Heart left ventricle (tissue), 16 donors: ENCODE measurements at places on chromosomes 4 and X. TPM values are rescaled to one million over a fixed set of nuclear protein-coding genes. Genes with fewer than 3 reads are reported as not detected.

Gene MTMR8
- 0.19 TPM for total RNA-seq

Gene KLHL13
- 12.1 TPM for total RNA-seq

GRCh38 chrX:69361311-69361845 is 142.7 kb upstream of the NALF2 start:
- no peak overlapping the region for H3K27ac ChIP-seq
- no peaks in the 10 kb centered on the region for H3K4me1 ChIP-seq
- no peak overlapping the region for H3K4me3 ChIP-seq
- no peaks in the 10 kb centered on the region for H3K36me3 ChIP-seq
- DNase-seq, result no peak

GRCh38 chrX:29746326-29746725 is 469.0 kb upstream of the MAGEB2 start:
- no peak overlapping the region for H3K27ac ChIP-seq
- H3K27me3 ChIP-seq, result no peaks in the 10 kb centered on the region
- no peaks in the 10 kb centered on the region for H3K4me1 ChIP-seq
- no peak overlapping the region for H3K4me3 ChIP-seq

GRCh38 chr4:125952631-125953030 is 637.9 kb downstream of the FAT4 start:
- H3K4me1 ChIP-seq, result no peaks in the 10 kb centered on the region
- DNase-seq, result no peak
- no peak overlapping the region for H3K4me3 ChIP-seq
- no peaks in the 10 kb centered on the region for H3K36me3 ChIP-seq

Gene ACSL4
- total RNA-seq, result 66.4 TPM

GRCh38 chr4:48762408-48762807 is 17.7 kb downstream of the FRYL start:
- no peaks in the 10 kb centered on the region for H3K36me3 ChIP-seq
- H3K4me3 ChIP-seq, result no peak overlapping the region
- H3K27me3 ChIP-seq, result no peaks in the 10 kb centered on the region
- H3K27ac ChIP-seq, result no peak overlapping the region
- H3K4me1 ChIP-seq, result peaks cover 6% of the 10 kb centered on the region
- no peak for DNase-seq

GRCh38 chr4:11843927-11844326 is 415.2 kb upstream of the HS3ST1 start:
- H3K36me3 ChIP-seq, result no peaks in the 10 kb centered on the region
- no peak overlapping the region for H3K4me3 ChIP-seq
- DNase-seq, result no peak
- H3K27ac ChIP-seq, result no peak overlapping the region
- H3K4me1 ChIP-seq, result no peaks in the 10 kb centered on the region

GRCh38 chrX:119067023-119067739 is 5.6 kb upstream of the CT47C1 start:
- peak; percentile 36 for DNase-seq
- no peak overlapping the region for H3K27ac ChIP-seq
- H3K4me1 ChIP-seq, result no peaks in the 10 kb centered on the region

GRCh38 chr4:804804-805203 is 21.1 kb downstream of the CPLX1 start:
- no peak overlapping the region for H3K27ac ChIP-seq
- no peak overlapping the region for H3K4me3 ChIP-seq
- H3K36me3 ChIP-seq, result no peaks in the 10 kb centered on the region

DNA sequence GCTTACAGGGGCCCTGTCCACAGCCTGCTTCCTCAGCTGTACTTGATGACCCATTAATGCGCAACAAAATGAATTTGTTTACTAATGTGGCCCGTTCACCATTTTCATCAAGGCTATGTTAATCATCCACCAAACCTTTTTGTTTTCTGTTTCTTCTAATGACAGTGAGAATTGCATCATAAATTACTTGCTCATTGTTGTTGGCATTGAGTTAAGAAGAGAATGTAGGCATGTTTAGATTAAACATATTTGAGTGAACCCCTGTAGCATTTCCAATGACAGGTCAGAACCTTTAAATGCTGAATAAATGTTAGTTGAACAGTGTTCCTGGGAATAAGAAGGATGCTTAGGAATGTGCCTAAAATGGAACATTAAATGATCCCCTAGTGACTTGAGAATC is 183.4 kb downstream of the SPRY1 start:
- H3K4me1 ChIP-seq, result no peaks in the 10 kb centered on the region
- H3K36me3 ChIP-seq, result no peaks in the 10 kb centered on the region
- no peak overlapping the region for H3K27ac ChIP-seq
- no peaks in the 10 kb centered on the region for H3K27me3 ChIP-seq
- no peak overlapping the region for H3K4me3 ChIP-seq

Gene CASP6
- 16.4 TPM for total RNA-seq

Gene CXCL10
- not detected for total RNA-seq

Gene TMSB15A
- total RNA-seq, result not detected

DNA sequence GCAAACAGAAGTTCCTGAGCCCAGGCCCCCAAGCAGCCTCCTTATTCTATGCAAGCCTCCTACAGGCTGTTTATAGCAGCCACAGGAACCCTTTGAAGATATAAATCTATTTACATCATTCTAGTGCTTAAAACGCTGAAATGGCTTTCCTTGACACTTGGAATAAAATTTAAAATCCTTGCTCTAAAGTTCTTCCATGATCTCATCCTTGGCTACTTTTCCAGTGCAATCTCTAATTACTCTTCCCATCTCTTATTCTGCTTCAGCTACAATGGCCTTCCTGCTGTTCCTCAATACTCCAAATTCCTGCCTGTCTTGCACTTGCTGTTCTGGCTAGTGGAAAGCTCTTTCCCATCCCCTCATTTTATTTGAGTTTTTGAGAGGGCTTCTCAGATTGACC is 634.2 kb upstream of the NR3C2 start:
- H3K4me1 ChIP-seq, result no peaks in the 10 kb centered on the region
- no peak for DNase-seq
- H3K4me3 ChIP-seq, result no peak overlapping the region
- H3K36me3 ChIP-seq, result no peaks in the 10 kb centered on the region
- no peak overlapping the region for H3K27ac ChIP-seq

GRCh38 chr4:76203541-76203940 is 10.1 kb downstream of the SCARB2 start:
- H3K27ac ChIP-seq, result no peak overlapping the region
- no peak for DNase-seq
- no peak overlapping the region for H3K4me3 ChIP-seq
- no peaks in the 10 kb centered on the region for H3K27me3 ChIP-seq
- peaks cover 44% of the 10 kb centered on the region for H3K4me1 ChIP-seq
- H3K36me3 ChIP-seq, result no peaks in the 10 kb centered on the region

GRCh38 chr4:59039046-59039445 is 1928.9 kb upstream of the IGFBP7 start:
- no peak for DNase-seq
- no peaks in the 10 kb centered on the region for H3K4me1 ChIP-seq
- no peaks in the 10 kb centered on the region for H3K27me3 ChIP-seq
- no peaks in the 10 kb centered on the region for H3K36me3 ChIP-seq
- H3K27ac ChIP-seq, result no peak overlapping the region
- H3K4me3 ChIP-seq, result no peak overlapping the region

DNA sequence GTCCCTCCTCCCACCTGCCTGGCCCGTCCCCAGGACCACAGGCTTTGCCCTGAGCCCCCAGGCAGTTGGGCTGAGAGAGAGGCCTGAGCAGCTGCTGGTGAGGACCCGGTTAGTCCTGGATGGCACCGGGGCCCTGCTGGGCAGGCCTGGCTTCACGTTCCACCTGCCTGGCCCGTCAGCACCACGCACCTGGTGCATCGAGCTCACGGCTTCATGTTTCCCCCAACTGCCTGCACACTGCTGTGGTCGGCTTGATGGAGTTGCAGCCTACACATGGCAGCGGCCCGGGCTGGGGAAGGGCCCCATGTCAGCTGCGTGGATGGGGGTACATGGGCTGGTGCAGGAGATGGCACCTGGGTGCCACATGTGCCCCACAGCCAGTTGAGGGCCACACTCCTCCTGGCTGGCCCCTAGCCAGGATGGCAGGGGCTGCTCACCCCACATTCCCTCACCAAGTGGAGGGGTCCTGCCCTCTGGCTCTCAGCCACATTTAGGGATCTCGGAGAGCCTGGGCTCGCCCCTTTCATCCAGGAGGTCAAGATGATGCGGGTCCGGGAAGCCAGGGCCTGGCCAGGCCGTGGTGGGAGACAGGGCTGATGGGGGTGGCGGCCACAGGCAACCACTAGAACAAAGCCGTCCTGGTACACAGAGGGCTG is 28.5 kb downstream of the NKX1-1 start:
- no peaks in the 10 kb centered on the region for H3K4me1 ChIP-seq
- H3K36me3 ChIP-seq, result no peaks in the 10 kb centered on the region
- no peaks in the 10 kb centered on the region for H3K27me3 ChIP-seq
- no peak overlapping the region for H3K4me3 ChIP-seq
